MM.1S (cell line): ENCODE measurements at places on chromosomes 3 and 15.
A peak's percentile ranks its signal among the peaks of the same experiment; 100 is the strongest.

GRCh38 chr15:100889385-100890050 lies 9.9 kb downstream of the ALDH1A3 start:
- DNase-seq = no peak

DNA sequence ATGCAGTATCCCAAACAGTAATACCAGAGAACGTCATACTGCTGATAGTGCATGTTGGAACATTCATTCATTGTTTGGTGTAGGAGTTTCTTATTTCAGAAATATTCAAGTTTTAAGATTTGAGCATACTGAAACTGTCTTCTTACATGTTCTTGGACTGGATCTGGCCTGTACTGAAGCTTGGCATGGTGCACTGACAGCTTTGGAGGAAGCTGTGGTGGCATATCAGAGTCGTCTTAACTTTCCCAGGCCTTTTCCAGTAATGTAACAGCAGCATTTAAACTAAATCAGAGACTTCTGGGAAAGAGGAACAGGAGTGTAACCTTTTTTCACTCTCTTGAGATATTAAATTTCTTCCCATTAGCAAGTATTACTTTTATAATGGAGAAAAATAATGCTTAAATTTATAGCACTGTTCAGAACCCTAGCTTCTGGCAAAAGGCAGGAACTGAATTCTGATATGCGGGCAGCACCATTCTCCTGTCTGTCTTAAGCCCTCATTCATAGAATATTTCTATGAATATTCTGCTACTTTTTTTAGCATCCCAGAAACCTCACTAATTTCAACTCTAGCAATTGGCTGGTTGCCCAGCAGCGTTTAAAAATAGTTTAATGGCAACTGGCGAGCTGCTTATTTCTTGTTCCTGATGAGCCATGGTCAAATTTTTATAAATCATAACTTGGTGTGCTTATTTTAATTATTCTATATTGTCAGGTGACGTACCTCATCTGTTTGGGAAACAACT lies 31.1 kb downstream of the DNAJC13 start:
- peak; percentile 67 for DNase-seq

DNA sequence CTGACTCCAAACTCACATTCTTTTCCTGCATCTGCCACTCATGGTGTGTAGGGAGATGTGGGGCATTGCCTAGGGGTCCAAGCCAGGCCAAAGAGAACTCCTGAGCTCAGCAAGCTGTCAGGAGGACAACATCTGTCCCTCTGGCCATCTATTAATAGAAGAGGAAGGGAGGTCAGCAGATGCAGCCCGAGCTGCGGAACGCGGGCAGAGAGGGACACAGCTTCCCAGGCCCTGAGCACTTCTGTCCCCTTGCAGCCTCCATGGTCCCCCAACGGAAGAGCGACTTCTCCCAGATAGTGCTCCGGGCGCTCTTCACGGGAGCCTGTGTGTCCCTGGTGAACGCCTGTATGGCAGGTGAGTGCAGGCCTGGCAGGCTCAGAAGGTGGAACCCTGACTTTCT lies 37.3 kb upstream of the PDE8A start:
- no peak for DNase-seq

- no peak for DNase-seq
Observed at GRCh38 chr15:90708516-90708915, 8.6 kb upstream of the BLM start.

DNA sequence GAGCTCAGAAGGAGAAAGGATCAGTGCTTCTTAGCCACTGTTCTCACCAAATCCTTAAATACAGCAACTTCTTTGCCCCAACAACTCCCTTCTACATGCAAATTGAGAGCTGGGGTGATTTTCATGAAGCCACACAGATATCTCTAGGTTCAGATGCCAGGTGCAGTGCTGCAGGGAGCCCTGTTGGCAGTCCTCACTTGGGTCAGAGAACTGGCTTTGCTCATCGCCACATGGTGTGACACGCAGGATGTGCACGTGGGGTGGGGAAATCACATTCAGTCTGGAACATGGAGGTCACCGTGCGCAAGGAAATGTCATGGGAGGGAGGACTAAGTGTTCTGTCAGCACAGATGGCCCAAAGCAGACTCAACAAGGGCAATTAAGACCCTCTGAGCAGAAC lies 103.8 kb downstream of the WDR76 start:
- no peak for DNase-seq

- DNase-seq = peak; percentile 24
Observed at GRCh38 chr15:96340598-96341512, 10.4 kb downstream of the NR2F2 start.

DNA sequence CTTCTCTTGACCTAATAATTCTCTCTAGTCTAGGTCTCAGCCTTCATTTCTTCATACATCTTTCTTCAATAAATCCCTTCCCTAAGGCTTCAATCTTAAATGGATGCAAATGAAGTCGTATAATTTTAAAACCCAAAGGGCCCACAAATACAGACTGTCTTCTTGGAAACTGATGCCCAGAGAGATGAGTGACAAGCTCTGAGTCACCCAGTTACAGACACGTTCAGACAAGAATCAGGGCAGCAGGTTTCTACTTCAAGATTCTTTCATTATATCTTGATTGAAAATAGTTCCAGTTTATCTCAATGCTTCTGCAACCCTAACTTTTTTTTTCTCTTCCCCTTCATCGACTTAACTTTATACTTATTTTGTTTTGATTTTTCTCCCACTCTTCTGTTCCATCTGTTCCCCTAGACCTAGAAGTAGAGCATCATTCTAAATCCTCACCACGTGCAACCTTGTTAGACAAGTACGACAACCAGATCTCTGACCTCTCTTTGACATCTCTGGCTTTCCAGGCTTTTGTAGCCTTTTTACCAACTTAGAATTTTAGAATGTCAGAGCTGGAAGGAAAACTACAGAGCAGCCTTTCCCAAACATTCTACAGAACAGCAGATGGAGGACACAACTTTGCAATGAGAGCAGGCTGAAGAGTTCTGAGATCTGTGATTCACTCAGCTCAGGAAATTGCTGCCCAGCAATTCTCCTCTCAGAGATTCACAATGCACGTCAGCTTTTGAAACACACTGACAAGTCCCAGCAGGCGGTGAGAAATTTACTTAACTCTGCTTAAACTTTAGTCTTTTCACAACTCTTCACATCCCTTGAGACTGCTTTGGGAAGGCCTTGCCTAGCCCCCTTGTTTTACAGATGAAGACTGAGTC lies 25.3 kb downstream of the NCEH1 start:
- no peak for DNase-seq

DNA sequence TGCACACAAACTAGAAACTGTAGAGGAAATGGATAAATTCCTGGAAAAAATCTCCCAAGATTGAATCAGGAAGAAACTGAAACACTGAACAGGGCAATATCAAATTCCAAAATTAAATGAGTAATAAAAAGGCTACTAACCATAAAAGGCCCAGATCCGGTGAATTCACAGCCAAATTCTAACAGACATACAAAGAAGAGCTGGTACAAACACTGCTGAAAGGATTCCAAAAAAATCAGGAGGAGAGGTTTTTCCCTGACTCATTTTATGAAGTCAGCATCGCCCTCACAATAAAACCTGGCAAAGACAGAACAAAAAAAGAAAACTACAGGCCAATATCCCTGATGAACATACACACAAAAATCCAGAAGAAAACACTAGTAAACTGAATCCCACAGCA lies 462.4 kb upstream of the THBS1 start:
- no peak for DNase-seq

DNA sequence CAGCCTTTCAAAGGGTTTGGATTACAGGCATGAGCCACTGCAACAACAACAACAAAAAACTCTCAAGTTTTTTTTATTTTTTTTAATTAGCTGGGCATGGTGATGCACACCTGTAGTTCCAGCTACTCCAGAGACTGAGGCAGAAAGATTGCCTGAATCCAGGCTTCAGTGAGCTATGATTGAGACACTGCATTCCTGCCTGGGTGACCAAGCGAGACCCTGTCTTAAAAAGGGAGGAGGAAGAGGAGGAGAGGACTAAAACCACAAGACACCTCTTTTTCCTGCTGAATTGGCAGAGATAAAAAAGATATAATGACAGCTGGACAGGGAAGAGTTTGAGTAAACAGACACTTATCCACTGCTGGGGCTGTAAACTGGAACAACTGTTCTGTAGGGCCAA lies 22.7 kb upstream of the CHRNB4 start:
- DNase-seq = no peak

DNA sequence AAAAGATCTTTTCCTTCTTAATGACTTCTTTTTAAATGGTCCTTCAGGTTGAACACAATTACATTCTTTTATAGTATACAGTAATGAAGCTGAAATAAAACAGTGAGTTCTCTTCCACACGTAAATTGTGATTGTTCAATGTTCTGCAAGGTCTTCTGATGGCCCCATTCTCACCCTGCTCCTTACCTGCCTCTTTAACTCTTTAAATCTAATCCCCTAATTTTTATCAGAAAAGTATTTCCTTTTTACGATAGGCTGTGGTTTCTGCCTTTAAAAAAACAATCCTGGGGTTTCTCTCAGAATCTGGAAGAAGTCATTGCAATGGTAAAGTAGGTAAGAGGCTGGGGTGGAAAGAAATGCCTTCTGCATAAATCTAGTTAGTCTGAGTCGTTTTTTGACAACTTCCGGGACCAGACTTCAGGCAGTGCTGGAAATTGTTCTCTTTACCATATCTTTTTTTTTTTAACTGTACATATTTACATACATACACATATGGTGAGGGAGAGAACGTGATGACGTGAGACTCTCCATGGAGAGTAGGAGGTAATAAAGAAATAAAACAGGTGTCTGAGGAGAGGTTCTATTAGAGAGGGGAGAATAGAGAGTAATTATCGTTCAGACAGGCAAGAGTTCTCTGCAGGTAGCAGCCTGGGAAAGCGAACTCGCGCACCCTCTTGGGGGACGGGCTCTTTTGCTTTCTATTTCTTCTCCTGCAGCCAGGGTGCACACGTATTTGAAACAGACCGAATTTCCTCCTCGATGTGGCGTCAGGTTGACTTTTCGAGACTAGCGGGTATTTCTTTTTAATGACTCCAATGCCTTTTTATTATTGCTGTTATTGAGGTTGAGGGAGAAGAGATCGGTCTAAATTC lies at the start of gene SIDT1:
SIDT1 (plus strand) TSS at position 730 of the 872 bp plus-strand sequence. CDS start 467 bp downstream, outside the sequence.
- DNase-seq = peak; percentile 88

- DNase-seq = peak; percentile 85
Observed at GRCh38 chr15:31346367-31347066, 19.9 kb downstream of the KLF13 start.

- no peak for DNase-seq
Observed at GRCh38 chr15:85540085-85540797, 159.8 kb downstream of the AKAP13 start.

- DNase-seq = no peak
Observed at GRCh38 chr3:160673188-160673587, 3.8 kb upstream of the ARL14 start.

GRCh38 chr3:32335365-32336112 lies 56.1 kb upstream of the CMTM7 start:
- DNase-seq = no peak

- DNase-seq = no peak
Observed at GRCh38 chr15:40953713-40954074, 423 bp downstream of the CHAC1 start.

GRCh38 chr3:145752576-145752975 lies 408.4 kb downstream of the PLOD2 start:
- DNase-seq = no peak

GRCh38 chr3:149377408-149378364 lies at the start of gene TM4SF1:
Gene TM4SF1, minus strand, starts transcription at chr3:149377649. Its CDS starts 102 bp downstream, at chr3:149377547.
- no peak for DNase-seq

- no peak for DNase-seq
Observed at GRCh38 chr3:72565593-72565992, 282.7 kb downstream of the SHQ1 start.

DNA sequence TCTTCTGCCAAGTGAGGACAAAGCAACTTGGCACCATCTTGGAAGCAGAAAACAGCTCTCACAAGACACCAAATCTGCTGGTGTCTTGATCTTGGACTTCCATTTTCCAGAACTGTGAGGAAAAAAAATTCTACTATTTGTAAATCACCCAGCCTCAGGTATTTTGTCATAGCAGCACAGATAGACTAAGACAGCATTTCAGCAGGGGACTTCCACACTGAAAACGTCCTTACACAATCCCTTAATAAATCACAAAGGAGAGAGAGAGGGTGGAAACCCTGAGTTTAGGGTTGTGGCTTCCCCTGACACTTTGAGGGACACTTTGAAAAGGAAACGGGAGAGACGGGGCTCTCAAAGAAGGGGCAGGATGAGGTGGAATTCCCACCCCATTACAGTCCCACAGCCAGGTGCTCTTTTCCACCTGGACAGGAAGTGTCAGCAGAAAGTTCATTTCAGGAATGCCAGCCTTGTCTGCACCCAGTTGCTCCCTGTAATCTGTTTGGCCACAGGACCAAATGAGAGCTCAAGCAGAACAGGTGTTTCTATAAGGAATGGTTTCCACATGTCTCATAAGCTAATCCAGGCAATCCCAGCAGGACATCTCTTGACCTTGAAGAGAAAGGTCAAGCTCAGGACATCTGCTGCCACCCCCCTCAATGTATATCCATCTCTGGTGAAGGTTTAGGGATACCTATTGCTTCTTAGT lies 51.3 kb downstream of the MYLK start:
- no peak for DNase-seq

- no peak for DNase-seq
Observed at GRCh38 chr3:185846037-185846436, 21.2 kb upstream of the IGF2BP2 start.

GRCh38 chr3:71010726-71011455 lies 572.6 kb downstream of the FOXP1 start:
- peak; percentile 87 for DNase-seq

GRCh38 chr3:58991026-58991425 lies 58.8 kb downstream of the CFAP20DC start:
- DNase-seq = no peak
